Left hindlimb (tissue), 1 donor: ENCODE measurements at places on chromosomes 2 and 18.

- DNase-seq = peak; percentile 55
Measured at GRCh38 chr2:195003881-195004471, 653.0 kb upstream of the SLC39A10 start.

DNA sequence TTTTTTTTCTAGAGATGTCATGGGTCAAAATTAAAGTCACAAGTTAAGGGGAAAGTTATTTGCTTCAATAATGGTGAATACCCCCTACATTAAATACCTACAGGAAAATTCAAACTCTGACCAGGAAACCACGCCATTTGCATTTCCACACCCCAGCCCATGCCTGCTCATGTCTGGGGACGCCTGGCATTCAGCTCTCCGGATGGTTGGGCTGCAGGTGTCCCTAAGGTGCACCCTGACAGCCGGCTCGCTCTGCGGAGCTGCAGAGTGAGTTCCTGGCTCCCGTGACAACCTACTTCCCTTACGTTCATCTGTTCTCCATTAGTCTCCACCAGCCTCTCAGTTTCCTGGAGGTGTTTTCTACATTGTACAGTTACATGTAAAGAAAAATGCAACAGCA, 122.7 kb upstream of the RIOK3 start:
- DNase-seq = no peak

GRCh38 chr2:55524884-55525437, 5.4 kb downstream of the CFAP36 start:
- no peak for DNase-seq

GRCh38 chr18:34702814-34703213, 7.3 kb upstream of the DTNA start:
- no peak for DNase-seq

DNA sequence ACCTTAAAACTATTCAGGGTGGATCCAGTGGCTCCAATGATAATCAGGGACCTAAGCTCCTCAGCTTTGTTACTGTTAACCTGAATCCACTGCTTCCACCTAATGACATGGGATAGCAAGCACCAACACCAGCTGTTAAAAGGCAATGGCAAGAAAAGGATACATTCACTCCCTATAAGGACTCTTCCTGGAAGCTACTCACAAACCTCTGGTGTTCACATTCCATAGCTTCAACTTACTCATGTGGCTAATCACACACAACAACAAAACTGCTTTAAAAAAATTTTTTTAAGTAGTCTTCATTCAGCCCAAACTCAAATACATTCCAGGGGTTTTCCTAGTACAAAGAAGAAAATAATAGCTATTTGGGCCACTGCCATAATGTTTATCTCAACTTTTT, 24.5 kb downstream of the ROCK2 start:
- no peak for DNase-seq

- no peak for DNase-seq
Measured at GRCh38 chr2:129765326-129765677, 214.2 kb upstream of the RAB6C start.

GRCh38 chr18:23127090-23127489, 8.2 kb upstream of the CABLES1 start:
- DNase-seq = no peak

GRCh38 chr2:8624855-8625398, 56.9 kb upstream of the ID2 start:
- no peak for DNase-seq

GRCh38 chr2:179181002-179181401, 83.6 kb downstream of the SESTD1 start:
- DNase-seq = no peak

GRCh38 chr18:79275992-79276391, 119.7 kb upstream of the NFATC1 start:
- no peak for DNase-seq

- no peak for DNase-seq
Measured at GRCh38 chr18:73408469-73408868, 540.7 kb upstream of the NETO1 start.

- DNase-seq = no peak
Measured at GRCh38 chr2:237296756-237297155, 117.2 kb downstream of the COL6A3 start.

GRCh38 chr18:25351777-25352628, at the start of gene ZNF521:
Gene ZNF521, minus strand, starts transcription at chr18:25352166. Its CDS starts 1,220 bp downstream, at chr18:25350946.
- peak; percentile 96 for DNase-seq

DNA sequence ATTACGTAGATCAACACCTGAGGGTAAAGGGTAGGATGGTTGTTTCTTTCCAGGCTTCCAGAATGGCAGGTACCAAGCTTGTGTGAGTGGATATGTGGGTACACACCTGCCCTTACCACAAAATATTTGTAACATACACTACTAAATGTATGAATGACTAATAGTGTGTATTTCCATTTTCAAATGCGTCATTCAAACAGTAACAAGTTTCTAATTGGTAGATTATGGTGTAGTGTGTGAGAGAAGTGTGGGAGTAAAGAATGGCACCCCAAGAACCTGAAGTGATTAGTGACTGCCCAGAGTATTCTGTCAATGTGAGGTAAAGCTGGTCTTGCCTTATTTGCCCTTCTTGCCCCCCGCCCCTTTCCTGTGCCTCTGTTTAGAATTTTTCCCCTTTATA, 21.1 kb downstream of the AGPS start:
- no peak for DNase-seq

DNA sequence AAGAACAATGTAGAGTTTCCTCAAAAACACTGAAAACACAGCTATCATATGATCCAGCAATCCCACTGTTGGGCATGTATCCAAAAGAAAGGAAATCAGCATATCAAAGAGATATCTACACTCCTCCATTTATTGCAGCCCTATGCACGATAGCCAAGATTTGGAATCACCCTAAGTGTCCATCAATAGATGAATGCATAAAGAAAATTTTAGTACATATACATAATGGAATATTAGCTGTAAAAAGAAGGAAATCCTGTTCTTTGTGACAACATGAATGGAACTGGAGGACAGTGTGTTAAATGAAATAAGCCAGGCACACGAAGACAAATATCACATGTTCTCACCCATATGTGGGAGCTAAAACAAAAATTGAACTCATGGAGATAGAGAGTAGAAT, 114.5 kb upstream of the FN1 start:
- no peak for DNase-seq

- no peak for DNase-seq
Measured at GRCh38 chr2:203126996-203127395, 111.8 kb upstream of the CYP20A1 start.

DNA sequence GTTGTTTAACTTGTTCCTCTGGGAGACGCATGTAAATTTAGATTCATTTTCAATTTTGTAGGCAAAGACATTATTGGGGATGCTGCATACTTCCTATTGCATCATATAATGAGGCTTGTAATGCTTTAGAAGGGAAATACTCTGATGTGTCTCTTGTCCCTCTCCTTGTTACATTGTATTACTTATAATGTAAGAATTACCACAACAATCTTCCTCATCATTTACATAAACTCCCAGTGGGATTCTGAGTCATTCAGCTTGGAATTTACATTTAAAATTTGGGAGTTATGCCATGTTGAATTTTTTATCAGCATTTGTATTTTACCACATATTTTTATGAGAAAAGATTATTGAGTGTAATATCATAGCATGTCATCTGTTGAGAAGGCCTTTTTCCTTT, 963.4 kb upstream of the NRXN1 start:
- no peak for DNase-seq

DNA sequence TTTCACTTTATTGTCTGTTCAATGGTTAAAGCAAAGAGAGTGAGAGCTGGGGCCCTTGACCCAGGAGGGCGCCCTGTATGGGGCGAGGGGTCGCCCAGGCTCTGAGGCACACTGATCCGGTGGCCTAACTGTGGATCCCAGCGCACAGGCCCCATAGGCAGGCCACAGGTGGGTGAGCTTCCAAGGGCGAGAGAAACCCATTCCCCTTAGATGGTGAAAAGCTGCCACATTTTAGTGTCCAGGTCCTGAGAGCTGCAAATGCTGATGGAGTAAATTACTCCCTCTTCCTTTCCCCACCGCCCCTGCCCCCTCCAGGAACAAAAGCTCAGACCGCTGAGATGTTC, 5.9 kb upstream of the DLX2 start:
- peak; percentile 16 for DNase-seq

- DNase-seq = no peak
Measured at GRCh38 chr2:158722266-158723105, 72.6 kb upstream of the DAPL1 start.

GRCh38 chr18:48827291-48828193, 123.2 kb downstream of the SMAD7 start:
- peak; percentile 77 for DNase-seq

DNA sequence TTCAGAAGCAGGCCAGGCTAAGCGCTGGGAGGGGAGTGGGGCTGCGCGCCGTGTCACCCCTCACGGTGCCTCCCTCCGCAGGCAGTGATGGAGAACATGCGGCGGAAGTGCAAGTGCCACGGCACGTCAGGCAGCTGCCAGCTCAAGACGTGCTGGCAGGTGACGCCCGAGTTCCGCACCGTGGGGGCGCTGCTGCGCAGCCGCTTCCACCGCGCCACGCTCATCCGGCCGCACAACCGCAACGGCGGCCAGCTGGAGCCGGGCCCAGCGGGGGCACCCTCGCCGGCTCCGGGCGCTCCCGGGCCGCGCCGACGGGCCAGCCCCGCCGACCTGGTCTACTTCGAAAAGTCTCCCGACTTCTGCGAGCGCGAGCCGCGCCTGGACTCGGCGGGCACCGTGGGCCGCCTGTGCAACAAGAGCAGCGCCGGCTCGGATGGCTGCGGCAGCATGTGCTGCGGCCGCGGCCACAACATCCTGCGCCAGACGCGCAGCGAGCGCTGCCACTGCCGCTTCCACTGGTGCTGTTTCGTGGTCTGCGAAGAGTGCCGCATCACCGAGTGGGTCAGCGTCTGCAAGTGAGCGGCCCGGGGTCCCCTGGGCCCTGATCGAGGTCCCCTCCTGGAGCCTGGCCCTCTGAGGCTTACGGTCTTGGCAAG, 12.2 kb downstream of the WNT10A start:
- peak; percentile 72 for DNase-seq

GRCh38 chr2:216920937-216921456, 61.1 kb upstream of the TNP1 start:
- no peak for DNase-seq

- DNase-seq = no peak
Measured at GRCh38 chr2:159736048-159736447, 23.7 kb downstream of the MARCHF7 start.

DNA sequence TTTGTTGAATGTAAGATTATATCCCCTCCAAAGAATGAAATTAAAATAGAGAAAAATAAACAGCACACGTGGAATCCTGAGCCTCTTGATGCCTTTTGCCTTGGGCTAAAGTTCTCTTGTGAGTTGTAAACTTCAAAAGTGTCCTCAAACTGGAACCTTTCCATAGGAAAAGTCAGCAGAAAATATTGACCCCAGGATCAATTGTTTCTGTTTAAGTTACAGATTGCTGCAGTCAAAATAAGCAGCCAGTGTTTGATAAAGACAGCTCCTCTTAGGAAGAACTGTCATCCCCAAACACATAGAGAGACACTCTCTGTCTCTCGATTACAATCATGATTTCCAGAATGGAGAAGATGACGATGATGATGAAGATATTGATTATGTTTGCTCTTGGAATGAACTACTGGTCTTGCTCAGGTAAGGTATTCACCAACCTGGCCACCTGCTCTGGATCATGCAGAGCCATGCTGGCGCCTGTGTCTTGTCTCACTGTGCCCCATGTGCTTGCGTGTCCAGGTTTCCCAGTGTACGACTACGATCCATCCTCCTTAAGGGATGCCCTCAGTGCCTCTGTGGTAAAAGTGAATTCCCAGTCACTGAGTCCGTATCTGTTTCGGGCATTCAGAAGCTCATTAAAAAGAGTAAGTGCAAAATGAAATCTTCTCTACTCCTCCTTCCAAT, at the start of gene SPP2:
Gene SPP2, plus strand, starts transcription at position 248 of the 681 bp plus-strand sequence. Its CDS starts 85 bp downstream, at position 333.
- no peak for DNase-seq

DNA sequence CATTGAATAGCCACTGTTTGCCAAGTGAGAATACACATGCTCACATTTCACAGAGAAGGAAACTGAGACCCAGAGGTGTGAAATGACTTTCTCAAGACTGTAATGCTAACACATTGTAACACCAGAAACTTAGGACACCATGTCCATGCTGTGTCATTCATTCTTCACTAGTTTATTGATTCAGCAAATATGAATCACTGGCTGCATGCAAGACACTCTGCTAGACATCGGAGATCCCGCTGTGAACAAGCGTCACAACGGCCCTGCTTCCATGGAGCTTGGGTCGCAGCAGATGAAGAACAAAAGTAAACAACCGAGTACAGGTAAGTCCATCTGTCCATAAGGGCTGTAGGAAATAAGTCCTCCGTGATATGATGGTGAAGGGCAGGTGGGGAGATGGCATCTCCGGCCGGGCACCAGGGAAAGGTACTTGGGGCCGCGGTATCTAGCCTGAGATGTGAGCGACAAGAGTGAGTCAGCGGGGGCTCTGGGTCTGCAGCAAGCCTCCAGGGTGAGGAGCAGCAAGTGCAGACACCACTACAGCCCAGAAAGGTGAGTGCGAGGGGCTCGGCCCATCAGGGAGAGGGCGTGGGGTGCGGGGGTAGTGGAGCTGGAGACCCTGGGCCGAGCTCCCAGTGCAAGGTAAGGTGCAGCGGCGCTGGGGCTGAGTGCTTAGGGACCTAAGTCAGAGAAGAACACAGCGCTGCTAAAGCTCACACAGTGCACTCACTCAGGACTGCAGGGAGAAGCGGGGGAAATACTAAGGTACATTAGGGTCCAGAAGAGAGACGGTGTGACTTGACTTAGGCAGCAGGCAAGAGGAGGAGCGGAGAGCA, 391.2 kb downstream of the FBXO15 start:
- DNase-seq = no peak

DNA sequence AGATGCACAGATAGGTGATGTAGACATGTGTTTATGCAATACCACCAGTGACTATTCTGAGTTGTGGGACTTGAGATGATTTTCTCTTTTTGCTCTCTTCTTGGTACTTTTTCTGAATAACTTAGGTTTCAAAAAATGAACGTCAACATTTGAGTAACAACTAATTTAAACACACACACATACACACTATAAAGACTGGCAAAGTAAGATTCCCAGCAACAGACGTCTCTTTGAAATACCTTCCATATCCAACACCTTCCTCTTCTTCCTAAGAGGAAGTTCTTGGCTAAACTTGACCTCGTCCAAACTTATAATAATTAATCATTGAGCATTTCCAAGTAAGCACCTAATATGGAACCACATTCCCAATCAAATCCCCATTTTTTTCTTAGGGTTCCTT, 81.6 kb upstream of the RGPD4 start:
- DNase-seq = no peak

DNA sequence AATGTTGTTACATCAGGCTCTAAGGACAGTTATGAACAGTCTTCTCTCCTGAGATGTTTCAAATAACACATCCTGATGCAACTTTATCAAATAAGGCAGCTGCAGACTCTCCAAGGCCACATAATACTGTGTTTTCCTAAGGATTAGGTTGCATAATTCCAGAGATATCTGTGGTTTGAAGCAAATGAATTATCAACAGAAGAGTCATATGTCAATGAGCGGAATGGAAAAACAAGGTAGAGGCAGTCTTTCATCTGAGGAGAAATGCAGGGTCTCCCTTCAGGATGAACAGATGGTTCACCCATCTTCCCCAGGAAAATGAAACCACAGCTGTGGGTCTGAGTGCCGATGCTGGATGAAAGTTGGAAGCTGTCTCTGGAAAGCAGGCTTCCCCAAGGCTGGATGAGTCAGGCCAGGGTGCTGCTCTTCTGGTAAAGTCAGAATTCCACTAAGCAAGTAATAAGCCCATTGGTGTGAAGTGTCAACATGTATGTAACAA, 22.2 kb downstream of the LYG1 start:
- DNase-seq = no peak

GRCh38 chr2:199602271-199602895, 144.6 kb upstream of the SATB2 start:
- DNase-seq = no peak

- no peak for DNase-seq
Measured at GRCh38 chr2:220646424-220646823, 925.7 kb downstream of the EPHA4 start.

- DNase-seq = no peak
Measured at GRCh38 chr2:233851169-233851568, 3.2 kb downstream of the HJURP start.
